Glutamatergic neuron (in vitro differentiated cells): ENCODE measurements at places on chromosomes 16 and 17.

DNA sequence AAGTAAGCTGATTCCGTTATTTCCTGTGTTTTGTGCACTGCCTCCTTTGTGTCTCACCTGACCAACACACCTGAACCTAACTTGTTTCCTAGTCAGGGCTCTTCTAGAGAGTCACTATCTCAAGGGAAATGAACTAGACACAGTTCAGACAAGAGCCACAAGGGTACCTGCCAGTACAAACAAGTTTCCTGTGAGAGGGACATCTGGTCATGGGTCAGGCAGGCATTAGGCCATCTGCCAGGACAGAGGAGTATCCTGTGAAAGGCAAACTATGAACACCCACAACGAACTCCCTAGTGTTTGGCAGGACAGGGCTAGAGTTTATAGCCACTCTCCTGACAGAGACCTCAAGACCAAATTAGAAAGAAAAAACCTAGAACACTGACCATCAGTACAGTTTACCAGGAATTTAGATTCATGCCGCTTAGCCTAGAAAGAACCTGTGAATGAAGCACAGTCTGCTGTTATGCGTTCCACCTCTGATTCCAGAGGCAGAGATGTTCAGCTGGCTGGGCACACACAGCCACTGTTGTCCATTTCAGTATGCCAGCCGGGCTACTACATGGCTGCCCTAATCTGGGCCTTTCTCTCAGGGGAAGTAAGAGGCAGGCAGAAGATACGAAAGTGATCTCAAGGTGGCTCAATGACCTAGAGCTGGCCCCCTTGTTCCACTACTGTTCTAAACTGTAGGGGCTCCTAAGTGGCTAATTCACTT lies 20.7 kb upstream of the GLG1 start:
- DNase-seq: no peak

DNA sequence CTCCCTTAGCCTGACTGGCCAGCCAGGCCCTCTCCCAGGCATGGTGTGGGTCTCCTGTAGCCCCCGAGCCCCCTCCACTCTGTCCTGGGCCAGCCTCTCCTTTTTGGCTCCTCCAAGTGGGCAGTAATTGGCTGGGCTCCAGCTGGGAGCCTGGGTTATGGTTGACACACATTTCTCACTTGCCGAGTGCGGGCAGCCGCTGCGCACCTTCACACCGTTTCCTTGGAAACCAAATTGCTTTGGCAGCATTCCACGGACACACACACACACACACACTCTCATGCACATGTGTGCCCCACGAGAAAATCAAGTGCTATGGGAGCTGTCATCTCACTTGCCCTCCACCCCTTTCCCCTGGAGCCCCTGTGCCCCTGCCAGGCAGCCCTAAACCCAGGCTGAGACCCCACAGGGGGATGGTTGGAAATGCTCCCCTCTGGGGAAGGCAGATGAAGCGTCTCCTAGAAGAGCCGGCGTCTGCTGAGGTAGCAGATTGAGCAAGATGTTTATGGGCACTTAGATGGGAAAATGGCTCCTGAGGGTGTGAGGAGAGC lies 402.7 kb upstream of the TNRC6C start:
- no peak for DNase-seq

GRCh38 chr17:76709077-76709950 lies 1.5 kb downstream of the MXRA7 start:
- peak; percentile 77 for DNase-seq

GRCh38 chr16:54164789-54165173 lies 121.8 kb downstream of the IRX3 start:
- DNase-seq: no peak

GRCh38 chr16:11064851-11065250 lies 120.5 kb downstream of the CLEC16A start:
- no peak for DNase-seq

GRCh38 chr16:66164581-66165247 lies 201.8 kb upstream of the CDH5 start:
- DNase-seq: no peak

DNA sequence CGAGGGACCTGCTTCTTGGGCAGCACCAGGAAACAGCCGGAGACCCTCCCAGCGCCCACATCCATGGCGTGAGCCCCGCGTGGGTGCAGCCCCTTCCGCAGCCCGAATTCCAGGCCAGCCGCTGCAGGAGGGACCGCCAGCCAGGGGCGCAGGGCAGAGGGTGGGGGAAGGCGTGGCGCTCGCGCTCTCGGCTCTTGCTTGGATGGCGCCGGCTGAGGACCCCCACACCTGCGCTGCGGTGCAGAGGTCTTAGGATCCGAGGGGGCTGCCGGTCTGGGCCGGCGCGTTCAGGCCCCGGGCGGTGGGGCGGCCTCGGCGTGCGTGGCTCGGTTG lies 28.8 kb downstream of the ACTG1 start:
- no peak for DNase-seq

DNA sequence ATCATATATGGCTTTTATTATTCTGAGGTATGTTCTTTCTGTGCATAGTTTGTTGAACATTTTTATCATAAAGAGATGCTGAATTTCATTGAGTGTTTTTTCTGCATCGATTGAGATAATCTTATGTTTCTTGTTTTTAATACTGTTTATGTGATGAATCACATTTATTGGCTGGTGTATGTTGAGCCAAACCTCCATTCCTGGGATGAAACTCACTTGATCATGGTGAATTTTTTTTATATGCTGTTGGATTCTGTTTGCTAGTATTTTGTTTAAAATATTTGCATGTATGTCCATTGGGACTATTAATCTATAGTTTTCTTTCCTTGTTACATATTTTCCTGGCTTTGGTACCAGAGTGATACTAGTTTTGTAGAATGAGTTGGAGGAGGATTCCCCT lies 500.2 kb downstream of the CDH11 start:
- DNase-seq: no peak

- no peak for DNase-seq
Observed at GRCh38 chr17:40582328-40582901, 17.1 kb upstream of the CCR7 start.

DNA sequence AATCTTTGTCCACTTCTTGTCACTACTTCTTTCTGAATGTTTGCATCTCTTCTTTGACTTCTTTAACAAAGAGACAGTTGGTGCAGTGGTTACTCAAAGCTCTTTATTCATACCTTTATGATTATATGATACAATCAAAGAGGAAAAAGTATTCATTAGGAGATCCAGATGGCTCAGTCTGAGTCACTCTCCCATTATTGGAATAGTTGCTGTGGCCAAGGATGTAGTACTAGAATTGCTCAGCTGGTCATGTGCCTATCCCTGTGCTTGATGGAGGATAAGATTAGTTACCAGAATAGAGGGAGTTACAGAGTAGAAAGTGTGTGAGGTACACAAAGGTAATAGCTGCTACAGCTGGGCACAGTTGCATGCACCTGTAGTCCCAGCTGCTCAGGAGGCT lies 18.3 kb downstream of the BCAS3 start:
- DNase-seq: no peak

DNA sequence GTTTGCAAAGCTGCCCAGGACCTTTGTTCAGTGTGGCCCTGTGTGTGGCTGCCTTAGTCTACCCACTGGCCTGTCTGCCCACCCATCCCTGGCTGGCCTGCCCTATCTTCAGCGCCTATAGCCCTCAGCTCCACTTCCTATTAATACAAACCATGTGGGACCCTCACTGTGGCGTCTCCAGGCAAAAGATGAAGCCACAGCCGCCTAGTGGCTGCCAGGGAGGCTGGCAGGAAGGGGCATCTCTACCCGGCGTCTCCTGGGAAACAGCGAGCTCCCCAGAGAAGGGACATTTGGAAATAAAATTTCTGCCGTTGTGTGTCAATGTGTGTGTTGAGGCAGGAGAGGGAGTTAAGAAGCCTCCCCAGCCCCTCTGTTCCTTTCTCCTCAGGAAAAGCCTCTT lies 31.5 kb downstream of the NEUROD2 start:
- DNase-seq: peak; percentile 51

- no peak for DNase-seq
Observed at GRCh38 chr17:59695945-59696681, 11.1 kb downstream of the PTRH2 start.

- no peak for DNase-seq
Observed at GRCh38 chr17:57785022-57785421, 39.9 kb upstream of the CCDC182 start.

DNA sequence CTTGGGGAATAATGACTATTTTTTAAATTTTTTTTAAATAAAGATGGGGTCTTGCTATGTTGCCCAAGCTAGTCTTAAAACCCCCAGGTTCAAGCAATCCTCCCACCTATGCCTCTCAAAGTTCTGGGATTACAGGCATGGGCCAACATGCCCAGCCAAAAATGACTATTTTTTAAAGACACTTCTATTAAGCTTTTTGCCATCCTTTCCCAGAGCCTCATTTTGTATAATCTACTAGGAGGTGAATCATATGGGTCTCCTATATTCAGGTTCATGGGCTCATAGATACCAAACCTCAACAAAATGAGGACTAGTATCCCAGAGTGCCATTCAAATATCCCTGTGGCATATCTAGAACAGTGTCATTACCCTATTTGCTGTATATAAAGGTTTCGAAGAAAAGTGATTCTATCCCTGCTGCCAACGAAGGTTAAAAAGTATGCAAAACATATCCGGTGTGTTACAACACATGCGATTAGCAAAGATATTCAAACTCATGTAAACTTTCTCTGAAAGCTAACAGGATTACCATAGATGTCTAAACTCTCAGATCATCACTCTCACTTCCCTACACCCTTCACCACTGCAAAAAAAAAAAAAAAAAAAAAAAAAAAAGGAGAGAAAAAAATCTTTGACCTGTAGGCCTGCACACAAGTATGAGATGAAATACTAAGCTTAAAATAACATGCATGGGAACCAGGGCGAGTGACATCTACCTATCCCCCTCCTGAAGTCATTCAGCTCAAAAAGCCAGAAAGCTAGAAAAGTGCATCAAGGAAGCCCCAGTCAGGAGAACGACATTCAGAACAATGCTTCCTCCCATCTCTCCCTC lies 23.5 kb downstream of the XPO6 start:
- no peak for DNase-seq

DNA sequence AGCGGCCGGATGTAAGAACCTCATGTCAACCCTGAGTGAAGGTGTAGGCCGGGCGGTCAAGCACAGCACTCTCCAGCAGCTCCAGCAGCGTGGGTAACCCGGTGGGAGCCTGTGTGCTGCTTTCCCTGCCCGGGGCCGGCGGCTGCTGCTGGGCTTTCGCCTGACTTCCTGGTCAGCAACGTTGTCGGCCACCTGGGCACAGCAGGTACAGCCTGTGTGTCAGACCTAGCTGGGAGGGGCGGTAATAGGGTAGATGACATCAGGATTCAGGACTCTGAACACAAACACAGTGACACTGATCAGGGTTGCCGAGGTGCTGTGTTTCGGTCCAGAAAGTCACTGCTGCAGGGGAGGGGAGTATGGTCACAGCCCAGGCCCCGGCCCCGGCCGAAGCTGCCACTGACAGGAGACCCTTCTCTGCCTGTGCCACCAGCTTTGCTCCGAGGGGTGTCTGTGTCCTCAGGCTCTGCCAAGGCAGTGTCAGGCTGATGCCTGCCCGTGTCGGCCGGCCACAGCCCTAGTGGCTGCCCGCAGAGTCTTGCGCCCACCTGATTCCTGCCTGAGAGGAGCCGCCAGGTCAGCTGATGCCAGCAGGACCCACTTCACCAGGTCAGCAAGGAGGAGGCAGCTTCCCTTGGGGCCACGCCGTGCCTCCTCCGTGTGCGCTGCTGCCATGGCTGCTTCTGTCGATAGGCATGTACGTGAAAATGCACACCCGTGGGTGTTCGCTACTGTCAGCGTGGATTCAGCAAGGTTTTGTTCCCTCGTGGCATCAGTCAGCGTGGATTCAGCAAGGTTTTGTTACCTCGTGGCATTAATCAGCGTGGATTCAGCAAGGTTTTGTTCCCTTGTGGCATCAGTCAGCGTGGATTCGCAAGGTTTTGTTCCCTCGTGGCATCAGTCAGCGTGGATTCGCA lies 9.2 kb downstream of the RAB40C start:
- DNase-seq: no peak

GRCh38 chr17:63639125-63639524 lies 16.9 kb downstream of the MAP3K3 start:
- no peak for DNase-seq

DNA sequence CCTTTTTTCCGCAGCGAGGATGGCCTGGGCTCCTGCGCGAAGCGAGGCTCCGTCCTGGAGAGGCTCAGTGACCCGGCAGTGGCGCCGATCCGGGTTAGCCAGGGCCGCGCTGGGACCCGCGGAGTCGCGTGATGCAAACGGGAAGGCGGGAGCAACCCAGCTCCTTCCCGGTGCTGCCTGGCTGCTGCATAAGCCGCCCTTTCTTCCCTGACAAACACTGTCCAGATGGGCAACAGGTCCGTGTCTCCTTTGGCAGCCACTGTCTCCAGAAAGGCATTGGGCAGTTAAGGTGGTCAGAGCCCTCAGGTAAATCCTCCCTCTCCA lies 21.8 kb upstream of the ZNHIT3 start:
- no peak for DNase-seq
